ENCODE measurements at places on chromosomes 6 and 20. TPM values are rescaled to one million over a fixed set of nuclear protein-coding genes. Genes with fewer than 3 reads are reported as not detected.

The BACH2 gene
- total RNA-seq: 5.6 TPM

The ZBTB12 gene
- 2.5 TPM for total RNA-seq

The BMP6 gene
- total RNA-seq: 5.1 TPM

DNA sequence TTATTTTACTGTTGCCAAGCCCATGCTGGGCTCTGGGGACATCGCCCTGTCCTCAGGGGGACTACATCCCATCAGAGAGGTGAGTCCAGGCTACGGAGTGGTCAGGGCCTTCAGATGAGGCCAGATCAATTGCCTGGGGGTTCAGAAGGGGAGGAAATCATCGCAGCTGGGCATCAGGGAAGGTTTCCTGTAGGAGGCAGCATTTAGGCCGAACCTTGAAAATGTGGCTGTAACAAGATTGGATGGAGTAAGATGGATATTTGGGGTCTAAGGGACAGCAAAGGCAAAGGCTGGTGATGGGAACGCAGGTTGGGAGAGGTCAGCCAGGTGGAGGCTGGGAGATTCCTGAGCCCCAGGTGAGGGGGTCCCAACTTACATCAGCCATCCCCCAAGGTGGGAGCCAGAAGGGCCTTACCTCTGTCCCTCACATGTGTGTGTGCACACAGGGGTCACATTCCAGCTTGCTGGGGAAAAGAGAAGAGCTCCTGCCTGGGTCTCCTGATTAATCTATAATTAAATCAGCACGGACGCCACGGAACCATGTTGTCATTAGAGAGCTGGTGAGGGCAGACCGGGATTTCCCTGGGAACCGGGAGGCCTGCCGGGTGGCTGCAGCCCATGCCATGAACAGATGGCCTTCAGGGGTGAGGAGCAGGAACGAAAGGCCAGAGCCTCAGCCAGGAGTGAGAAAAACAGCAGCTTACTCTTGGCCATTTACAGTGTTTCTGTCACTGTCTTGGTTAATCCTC lies 30.5 kb upstream of the DLGAP4 start:
- no peak for DNase-seq
- H3K27ac ChIP-seq: no peak overlapping the region
- no peaks in the 10 kb centered on the region for H3K4me1 ChIP-seq
- no peaks in the 10 kb centered on the region for H3K36me3 ChIP-seq
- H3K4me3 ChIP-seq: no peak overlapping the region

DNA sequence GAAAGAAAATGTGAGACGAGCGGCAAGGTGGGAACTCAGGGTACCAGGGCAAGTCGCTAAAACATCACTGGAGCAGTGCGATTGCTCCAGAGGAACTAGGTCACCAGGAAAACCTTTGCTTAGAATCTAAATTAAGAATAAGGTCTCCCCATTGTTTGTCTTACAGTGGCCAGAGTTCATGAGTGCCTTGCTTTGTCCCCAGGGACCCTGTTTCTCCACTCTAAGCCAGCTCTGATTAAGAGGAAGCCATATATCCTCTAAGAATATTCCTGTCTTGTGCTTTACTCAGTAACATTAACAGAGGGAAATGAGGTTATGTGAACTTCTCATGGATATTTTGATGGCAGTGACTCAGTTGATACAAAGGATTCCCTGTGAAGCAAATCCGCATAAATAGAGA lies 305.8 kb downstream of the CD83 start:
- DNase-seq: no peak
- no peaks in the 10 kb centered on the region for H3K27me3 ChIP-seq
